BE2C (cell line): ENCODE measurements at places on chromosomes 6 and 20.
A peak's percentile ranks its signal among the peaks of the same experiment; 100 is the strongest.

GRCh38 chr20:33009214-33010132, 2.0 kb downstream of the BPIFB2 start:
- DNase-seq, result peak; percentile 31

DNA sequence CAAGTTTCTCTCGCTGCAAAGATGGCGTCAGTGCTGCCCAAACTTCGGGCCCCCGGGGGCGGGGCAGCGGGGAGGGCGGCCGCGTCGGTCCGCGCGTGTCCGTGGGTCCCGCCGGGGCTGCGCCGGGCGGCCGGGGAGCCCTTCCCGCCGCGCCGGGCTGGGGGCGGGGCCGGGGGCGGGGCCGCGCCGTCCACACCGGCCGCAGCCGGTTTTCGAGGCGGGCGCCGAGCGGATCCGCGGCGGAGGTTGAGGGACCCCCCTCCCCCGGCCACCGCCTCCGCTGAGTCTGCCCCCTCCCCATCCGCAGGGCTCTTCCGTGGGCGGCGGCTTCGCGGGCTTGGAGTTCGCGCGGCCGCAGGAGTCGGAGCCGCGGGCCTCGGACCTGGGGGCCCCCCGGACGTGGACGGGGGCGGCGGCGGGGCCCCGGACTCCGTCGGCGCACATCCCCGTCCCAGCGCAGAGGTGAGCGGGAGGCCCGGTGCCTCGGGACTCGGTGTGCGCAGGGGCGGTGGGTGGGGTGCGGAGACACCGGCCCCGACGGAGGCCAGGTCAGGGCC, 572 bp downstream of the SLC2A4RG start:
- peak; percentile 56 for DNase-seq

GRCh38 chr6:123213921-123214320, 217.9 kb downstream of the CLVS2 start:
- no peak for DNase-seq

- DNase-seq, result no peak
Observed at GRCh38 chr20:1819311-1820137, 75.7 kb upstream of the SIRPA start.

DNA sequence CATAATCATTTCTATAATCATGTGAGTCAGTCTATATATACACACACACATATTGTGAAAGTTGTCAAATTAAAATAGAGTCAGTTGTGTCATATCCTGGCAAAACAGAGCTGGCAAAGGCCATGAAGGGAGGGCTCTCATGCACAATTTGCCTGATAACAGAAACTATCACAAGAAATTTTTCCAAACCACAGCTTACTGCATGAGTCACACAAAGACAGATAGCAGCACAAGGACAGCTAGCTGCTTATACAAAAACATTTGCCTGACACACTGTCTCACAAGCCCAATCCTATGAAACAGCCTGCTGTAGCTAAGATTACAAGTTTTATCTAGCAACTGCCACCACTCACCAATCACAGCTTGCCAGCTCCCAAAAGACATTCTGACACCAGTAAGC, 848.5 kb upstream of the MAN1A1 start:
- DNase-seq, result peak; percentile 44

DNA sequence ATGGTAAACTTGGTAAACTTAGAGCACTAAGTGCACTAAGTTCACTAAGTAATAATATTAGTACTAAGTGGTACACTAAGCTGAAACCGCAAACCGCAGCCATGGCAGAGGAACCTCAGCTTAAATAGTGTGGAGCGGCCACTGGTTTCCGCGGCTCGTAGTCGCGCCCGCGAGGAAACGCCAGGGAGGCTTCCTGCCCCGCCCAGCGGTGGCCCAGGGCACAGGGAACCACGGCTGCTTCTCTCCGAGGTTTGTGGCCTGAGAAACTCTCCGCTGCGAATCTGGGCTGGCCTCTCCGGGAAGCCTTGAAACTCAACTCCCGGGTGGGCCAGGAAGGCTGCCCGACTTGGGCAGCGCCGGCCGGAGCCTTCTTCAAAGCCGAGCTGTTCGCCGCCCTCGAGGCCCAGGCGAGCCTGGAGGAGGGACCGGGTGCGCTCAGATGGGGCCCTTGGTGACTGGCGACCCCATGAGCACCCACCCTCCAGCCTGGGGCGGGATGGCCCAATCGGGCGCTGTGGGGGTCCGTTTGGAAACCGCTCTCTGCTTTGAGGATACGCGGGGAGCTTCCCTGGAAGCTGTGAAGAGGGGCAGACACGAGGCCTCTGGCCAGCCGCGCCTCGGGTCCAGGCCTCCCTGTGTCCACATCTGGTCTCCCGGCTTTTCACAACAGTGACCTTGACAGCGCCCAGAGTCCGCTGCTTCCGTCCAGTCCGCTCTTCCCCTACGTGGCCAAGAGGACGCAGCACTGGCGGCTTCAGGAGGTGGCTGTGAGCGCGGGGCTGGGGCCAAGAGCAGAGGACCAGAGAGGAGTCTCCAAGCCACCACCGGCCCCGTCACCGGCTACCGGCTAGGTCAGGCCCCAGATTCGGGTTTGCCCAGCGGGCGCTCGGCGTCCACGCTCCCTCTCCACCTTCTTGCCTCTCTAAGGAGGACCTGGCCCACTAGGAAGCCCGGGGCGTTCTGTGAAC, 25.4 kb upstream of the HLA-E start:
- no peak for DNase-seq

DNA sequence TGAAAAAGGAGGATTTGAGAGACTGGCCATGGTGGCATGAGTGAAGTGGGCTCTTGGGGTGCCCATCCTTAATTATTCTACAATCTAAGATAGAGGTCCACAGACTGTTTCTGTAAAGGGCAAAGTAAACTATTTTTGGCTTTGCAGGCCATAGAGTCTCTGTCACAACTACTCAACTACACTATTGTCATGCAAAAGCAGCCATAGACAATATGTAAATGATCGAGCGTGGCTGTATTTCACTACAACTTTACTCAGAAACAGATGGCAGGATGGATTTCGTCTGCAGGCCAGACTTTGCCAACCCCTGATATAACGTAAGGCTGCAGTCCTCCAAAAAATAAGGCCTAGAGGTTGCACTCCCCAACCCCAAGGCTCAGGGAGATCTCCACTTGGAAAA, 58.2 kb upstream of the NAA20 start:
- DNase-seq, result no peak

GRCh38 chr6:37109714-37110499, 60.0 kb upstream of the PIM1 start:
- no peak for DNase-seq

DNA sequence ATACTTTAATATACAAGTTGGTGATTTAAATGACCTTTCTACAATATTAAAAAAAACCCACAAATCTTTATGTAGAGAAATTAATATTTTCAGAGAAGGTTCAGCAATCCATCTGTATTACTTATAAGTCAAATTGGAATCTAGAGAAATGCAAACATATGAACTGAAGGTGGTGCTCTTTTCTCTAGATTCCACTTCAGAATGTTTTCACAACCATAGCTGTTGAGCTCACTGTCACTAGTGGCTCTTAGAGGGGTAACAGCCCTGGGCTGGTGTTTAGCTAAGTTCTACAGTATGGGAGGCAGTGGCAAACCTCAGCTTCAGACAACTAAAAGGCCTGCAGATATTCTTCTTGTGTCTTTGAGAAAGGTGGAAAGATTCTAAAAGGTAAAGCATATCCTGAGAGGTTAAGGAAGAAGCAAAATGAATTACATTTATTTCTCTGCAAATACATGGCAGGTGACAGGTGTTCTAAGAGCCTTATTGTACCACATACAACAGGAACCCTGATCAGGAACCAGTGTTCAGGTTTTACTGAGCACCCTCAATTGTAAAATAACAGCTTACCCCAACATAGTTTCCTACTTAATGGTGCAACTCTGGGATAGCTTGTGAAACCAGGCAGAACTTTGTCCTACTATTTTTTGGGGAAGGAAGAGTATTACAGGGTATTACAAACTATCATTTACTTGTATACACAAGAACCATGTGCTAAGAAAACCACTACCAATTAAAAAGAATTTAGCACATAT, 56.6 kb upstream of the SAMHD1 start:
- no peak for DNase-seq

- DNase-seq, result no peak
Observed at GRCh38 chr6:53412021-53412715, 63.4 kb upstream of the ELOVL5 start.

- DNase-seq, result no peak
Observed at GRCh38 chr6:32290886-32291450, 67.1 kb upstream of the NOTCH4 start.

GRCh38 chr20:61938839-61939690, 126.6 kb downstream of the TAF4 start:
- no peak for DNase-seq

DNA sequence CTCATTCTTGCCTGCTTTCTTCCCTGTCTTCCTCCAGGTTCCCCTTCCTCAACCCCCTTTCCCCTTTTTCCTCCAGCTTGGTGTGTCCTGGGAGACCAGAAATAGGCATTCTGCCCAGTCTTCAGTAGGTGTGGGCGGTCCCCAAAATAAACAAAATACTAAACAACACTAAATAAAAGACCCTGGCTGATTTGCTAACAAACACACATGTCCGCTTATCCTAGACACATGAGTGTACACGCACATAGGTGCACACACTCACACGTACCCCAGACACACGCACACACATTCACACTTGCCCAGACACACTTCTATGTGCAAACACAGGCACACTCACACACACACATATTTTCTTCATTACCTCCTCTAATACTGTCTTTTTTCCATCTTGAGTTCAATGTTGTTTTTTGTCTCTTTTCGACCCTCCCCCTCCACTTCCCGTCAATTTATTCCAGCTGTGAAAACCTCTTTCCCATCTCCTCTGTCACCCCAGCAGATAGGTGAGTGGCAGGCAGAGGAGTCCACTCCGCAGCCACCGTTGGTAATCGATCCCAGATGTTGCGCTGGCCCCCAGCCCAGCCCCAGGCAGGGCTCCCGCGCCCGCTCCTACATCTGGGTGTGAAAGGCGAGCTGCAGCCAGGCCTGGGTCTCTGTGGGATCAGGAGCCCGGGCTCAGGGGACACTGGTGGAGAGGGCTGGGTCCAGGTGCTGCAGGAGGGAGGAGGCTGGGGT, 56.9 kb upstream of the FOXP4 start:
- peak; percentile 73 for DNase-seq

DNA sequence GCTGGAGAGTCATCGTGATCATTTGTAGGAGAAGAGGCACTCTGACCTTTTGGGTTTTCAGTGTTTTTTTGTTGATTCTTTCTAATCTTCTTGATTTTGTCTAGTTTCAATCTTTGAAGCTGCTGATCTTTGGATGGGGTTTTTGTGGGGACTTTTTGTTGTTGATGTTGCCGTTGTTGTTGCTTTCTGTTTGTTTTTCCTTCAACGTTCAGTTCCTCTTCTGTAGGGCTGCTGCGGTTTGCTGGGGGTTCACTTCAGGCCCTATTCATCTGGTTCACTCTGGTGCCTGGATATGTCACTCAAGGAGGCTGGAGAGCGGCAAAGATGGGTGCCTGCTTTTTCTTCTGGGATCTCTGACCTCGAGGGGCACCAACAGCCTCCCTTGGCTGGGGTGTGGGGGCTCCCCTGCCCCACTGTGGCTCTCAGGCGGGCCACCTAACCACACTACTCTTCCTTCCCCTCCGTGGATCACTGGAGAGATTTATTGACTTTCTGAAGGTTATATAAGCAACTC, 21.5 kb upstream of the TMEM244 start:
- DNase-seq, result no peak

- DNase-seq, result no peak
Observed at GRCh38 chr6:74073429-74073828, 377.4 kb downstream of the CD109 start.

DNA sequence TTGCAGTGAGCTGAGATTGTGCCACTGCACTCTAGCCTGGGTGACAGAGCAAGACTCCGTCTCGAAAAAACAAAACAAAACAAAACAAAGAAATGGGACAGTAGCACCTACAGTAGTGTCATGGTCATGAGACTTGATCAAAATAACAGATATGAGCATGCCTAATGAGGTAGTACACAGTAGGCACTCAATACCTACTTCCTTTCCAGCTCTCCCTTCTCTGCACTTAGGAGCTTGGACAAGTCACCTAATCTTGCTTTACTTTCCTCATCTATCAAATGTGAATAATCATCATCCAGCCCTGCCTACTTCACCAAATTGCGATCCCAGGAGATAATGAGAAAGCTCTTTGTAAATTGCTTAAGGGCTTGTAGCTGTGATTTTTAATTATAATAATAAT, 55.4 kb upstream of the EPB41L1 start:
- no peak for DNase-seq

DNA sequence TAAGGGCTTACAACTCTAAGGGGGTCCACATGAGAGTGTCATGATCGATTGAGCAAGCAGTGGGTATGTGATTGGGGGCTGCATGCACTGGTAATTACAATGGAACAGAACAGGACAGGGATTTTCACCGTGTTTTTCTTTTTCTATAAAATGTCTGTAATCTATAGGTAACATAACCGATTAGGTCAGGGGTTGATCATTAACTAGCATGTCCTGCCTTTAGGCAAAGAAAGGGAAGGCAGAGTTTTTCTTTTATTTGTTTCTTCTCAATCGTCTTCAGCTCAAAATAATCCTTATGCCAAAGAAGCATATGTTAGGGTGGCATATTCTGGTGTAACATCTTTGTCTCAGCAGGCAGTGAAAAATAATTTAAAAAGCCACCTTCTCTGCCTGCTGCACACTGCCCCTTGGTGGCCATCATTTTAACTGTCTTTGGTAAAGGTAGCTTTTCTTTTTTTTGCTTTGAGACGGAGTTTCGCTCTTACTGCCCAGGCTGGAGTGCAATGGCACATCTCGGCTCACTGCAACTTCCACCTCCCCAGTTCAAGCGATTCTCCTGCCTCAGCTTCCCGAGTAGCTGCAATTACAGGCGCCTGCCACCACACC, 9.7 kb upstream of the CEP43 start:
- DNase-seq, result peak; percentile 27

DNA sequence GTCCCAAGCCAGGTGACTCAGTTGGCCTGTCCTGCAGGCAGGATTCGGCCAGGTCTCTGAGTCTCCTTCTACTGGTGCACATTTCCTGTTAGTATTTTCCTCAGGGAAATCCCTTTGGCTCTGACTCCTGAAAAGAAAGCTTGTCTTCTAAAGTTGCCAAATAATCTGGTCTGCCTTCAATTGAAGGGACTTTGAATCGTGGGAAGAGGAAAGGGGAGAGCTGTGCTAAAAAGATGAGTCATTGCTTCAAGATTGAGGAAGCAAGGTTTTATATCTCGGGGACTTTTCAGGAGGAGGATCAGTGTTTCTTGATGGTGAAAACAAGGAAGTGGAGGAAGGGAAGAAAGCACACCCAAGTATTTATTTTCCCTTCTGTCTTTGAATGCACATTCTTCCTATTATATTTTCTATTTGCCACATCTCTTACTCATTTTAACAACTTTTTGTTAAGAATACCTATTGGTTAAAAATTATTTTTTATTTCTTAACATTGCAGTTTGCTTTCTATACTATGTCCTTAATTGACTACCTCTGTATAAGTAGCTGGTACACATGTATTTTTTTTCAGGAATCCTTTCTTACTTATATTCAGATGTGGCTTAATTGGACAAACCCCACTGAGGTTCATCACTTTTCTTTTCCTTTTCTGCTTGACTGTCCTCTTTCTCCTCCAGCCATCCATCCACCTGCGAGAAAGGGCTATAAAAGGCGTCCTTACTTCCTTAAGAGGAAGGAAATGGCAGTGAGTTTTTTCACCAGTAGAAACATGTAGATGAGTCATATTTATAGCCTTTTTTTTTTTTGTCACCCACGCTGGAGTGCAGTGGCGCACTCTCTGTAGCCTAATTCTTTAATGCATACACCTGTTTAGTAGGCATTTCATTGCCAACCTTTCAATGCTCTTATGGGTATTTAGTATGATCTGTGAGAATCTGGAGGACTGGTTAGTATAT, 15.0 kb upstream of the IFNGR1 start:
- DNase-seq, result no peak
